Activated CD8-positive, alpha-beta memory T cell treated with anti-CD3 and anti-CD28 coated beads for 24 hours (primary cell): ENCODE measurements at places on chromosomes 6 and 20.

DNA sequence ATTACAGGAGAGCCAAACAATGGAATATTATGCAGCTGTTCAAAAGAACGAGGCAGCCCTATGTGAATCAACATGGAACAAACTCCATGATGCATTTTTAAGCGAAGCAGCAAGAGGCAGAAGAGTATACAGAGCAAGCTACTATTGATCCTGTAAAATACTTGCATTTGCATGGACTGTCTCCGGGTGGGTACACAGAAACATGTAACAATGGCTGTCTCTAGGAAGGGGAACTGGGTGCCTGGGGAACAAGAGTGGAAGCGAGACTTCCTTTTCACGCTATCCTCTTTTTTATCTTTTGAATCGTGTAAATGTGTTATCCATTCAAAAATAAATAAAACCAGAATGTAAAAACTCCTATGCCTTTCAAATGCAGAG is 93.3 kb upstream of the SIRPA start:
- DNase-seq: no peak

- no peak for DNase-seq
Observed at GRCh38 chr6:27477318-27478013, 4.6 kb upstream of the ZNF184 start.

DNA sequence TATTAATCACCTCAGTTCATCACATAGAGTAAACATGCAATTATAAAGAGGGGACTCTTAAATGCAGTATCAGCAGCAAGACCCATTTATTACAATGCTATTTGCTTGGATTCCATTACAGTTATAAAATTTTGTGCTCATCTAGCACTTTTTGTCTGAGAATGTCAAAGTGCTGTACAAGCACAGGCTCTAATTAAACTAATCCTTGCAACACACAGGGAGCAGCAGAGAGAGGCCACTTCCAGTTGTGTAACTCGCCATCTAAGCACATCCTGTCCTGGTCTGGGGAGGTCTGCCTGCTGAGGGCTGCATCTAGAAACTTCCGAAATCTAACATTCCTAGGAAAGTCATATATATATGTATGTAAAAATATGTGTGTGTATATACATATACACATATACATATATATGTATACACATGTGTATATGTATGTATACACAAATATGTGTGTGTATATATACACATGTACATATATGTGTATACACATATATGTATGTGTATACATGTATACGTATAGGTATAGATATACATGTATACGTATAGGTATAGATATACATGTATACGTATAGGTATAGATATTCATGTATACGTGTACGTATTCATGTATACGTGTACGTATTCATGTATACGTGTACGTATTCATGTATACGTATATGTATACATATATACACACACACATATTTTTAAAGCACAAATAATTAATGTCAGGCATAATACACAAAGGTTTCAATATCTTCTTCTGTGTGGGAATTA is 136.4 kb upstream of the JARID2 start:
- no peak for DNase-seq

- no peak for DNase-seq
Observed at GRCh38 chr6:158322400-158322723, 10.1 kb downstream of the TULP4 start.

DNA sequence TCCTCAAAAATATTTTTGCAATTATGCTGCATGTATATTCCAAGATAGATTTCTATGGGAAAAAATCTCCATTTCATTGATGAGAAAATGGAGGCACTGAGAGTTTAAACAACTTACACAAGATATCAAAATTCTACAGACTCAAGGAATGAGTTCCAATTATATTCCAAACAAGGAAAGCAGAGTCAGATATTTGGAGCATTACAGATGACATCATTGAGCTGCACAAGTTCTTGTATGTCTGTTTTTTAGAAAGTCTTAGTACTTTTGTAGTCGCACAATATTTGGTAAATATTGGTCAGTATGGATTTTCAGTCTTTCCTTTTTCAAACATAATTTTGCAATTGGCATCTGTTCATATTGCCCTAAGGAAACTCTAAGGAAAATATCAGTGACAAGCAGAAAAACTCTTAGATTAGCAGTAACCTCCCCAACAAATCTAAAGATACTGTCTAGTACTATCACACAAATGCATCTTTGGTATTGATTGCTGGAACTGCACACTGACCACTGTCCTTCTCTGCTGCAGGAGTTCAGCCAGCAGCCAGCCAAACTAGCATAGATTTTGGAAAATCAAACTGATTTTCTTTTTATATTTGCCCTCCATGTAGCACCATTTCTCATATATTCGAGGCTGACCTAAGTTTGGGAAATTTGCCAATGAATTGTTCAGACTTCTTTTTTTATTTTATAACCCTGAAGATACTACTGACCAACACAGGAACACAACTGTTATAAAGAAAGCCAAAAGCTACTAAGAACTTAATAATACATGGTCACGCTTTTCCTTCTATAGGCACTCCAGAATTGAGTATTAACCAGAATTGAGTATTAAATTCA is 51.7 kb upstream of the TBX18 start:
- DNase-seq: no peak

- peak; percentile 44 for DNase-seq
Observed at GRCh38 chr6:167797011-167797471, 29.7 kb upstream of the AFDN start.

DNA sequence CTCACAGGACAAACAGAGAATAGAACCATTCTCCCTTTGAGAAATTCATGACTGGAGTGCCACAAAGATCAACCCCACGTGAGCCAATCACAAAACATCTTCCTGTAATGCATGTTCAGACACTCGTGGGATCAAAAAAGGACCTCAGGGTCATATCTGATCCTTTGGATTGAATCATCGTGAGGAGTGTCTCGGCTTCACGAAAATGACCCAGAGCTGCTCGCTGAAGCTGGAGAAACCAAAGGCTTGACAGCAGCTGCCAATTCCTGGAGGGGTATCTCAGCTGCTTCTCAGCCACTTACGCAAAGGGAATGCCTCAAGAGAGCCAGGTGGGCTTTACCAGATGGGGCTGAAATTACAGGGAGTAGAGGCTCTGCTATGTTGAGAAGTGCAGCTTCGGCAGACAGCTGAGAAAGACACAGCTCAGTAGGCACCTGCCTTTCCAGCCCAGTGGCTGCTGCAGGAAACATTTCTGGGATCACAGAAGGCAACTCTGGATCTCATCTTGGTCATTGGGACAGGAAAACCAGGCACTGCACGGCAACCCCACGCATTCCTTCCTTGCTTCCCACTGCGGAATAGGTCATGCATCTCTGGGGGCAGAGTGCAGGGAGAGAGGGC is 813.1 kb downstream of the KIF16B start:
- DNase-seq: no peak

GRCh38 chr6:132062626-132063025 is 111.5 kb upstream of the CCN2 start:
- no peak for DNase-seq

DNA sequence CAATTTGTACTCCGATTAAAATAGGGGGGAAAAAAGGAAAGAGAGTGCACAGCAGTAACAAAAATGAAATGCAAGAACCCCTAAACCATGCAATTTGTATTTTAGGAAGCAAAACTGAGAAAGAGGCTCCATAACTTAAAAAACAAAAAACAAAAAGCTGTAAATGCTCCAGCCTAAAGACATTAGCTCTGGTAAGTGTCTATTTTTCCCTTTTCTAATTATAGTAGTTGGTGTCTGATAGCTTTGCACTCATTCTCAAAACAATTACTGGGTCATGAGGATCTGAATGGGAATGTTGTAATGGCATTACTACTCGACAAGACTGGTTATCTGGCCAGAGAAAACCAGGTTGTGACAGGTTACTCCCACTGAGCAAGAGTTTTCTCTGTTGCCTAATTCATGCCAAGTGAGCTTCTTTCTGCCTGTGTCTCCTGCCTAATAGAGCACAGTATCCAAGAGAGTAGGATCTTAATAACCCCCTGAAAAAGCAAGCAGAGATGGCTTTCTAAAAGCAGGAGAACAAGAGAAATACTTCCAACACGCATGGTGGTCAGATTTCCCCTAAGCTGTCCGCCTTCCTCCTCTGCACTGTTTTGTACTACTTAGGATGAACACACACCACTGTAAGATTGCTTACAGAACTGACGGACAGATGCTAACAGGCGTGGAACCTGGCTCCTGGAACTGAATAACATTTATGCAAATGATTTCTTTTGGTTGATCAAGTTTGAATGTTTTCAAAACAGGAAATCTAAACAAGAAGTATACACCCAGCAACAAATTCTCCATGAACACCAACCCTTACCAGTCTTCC is 86.4 kb downstream of the FKBP5 start:
- no peak for DNase-seq

- DNase-seq: no peak
Observed at GRCh38 chr20:60272790-60273189, 314.6 kb downstream of the CDH26 start.

DNA sequence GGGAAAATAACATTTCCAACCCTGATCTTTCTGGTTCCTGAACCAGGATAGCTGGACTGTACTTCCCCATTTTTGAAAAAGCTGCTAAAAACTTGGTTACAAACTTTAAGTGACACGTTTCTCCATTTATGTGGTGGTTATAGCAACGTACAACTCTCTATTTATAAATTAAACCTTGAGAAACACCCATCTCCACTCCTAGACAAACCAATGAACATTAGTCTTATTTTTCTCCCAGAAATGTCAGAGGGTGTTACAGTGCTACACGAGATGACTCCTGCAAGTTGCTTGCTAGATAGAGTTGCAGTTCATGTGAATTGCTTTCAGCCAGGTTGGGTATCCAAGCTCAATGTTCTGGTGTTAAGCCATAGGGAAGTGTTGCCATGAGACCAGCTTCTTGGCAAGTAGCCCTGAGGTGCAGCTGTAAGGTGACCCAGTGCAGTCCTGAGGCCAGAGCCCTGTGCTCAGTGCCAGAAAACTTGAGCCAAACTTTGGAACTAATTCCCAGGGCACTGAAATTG is 51.3 kb upstream of the REV3L start:
- DNase-seq: no peak

DNA sequence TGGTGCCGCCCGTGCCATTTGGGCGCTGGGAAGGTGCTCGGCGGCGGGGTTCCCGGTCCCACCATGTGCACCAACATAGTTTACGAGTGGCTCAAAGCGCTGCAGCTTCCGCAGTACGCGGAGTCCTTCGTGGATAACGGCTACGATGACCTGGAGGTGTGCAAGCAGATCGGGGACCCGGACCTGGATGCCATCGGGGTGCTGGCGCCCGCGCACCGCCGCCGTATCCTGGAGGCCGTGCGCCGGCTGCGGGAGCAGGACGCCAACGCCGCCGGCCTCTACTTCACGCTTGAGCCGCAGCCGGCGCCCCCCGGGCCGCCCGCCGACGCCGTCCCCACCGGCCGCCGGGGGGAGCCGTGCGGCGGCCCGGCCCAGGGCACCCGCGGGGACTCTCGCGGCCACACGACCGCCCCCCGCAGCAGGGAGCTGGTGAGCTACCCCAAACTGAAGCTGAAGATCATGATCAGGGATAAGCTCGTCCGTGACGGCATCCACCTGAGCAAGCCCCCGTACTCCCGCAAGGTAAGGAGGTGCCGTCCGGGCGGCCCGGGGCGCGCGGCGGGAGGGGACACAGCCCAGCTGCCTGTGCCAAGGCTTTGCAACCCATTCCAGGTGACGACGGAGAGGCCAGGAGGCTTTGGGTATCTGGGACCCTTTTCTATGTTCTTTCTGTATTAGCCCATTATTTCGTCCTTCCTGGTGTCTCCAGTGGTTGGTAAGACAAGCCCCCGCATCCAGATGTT is 547 bp downstream of the SAMD5 start:
- DNase-seq: no peak

- DNase-seq: no peak
Observed at GRCh38 chr6:122490607-122491006, 19.0 kb upstream of the SERINC1 start.

- DNase-seq: no peak
Observed at GRCh38 chr20:52895701-52896100, 76.5 kb upstream of the TSHZ2 start.

DNA sequence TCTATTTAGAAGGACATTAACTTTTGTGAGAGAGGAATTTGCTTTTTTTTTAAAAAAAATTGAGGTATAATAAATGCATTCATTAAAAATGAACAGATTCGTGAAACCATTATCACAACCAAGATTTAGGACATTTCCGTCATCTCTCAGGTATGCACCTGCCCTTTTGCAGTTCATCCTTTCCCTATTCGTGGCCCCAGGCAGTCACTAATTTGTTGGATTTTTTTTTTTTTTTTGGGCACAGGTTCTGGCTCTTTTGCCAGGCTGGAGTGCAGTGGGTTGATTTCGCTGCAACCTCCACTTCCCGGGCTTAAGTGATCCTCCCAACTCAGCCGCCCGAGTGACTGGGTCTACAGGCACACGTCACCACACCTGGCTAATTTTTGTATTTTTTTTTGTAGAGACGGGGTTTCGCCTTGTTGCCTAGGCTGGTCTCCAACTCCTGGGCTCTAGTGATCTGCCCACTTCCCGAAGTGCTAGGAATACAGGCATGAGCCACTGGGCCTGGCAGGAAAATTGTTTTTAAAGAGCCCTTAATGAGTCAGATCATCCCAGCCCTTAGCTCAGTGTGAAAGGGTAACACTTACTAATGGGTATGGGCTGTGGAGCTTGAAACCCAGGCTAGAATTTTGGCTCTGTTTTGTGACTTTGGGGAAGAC is 9.2 kb downstream of the PHF3 start:
- DNase-seq: no peak

DNA sequence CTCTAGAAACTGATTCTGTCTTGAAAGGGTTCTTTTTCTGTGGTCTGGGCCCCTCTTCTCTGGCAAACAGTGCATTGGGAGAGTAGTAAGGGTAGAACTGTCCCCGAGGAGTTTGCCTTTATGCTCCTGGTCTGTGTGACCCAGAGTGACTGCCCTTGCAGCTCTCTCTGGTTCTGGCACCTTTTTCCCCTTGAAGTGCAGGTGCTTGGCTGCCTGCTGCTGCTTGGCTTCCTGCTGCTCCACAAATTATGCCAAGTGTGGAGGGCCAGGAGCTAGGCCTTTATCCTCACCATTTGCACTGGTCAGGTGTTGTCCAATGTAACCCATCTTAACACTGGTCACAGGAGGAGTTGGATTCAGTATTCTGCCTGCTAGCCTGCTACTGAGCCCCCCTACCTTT is 11.2 kb downstream of the KIZ start:
- no peak for DNase-seq

GRCh38 chr20:16106191-16106849 is 466.9 kb downstream of the KIF16B start:
- DNase-seq: no peak

DNA sequence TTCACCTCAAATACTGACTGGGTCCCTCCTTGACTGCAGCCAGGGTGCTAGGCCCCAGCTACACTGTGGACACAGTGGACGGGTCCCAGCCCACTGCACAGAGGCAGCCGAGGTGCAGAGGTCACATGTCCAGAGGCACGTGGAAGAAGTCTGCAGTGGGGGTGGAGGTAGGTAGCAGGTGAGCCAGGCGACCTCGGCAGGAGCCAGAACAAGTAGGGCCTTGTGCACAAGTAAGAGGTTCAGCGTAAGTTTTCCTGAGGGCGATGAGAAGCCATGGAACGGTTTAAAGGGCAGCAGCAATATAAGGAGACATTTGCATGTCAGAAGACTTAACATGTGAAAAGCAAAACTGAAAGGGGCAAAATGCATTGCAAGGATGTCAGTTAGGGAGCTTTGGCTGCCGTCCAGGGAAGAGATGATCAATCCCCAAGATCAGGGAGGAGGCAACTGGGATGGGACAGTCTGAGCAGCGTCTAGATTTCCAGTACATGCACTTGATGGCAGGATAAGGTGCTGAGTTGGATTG is 49.7 kb upstream of the SNX9 start:
- no peak for DNase-seq
